ENCODE measurements at places on chromosomes 3 and 15.
A peak's percentile ranks its signal among the peaks of the same experiment; 100 is the strongest.

DNA sequence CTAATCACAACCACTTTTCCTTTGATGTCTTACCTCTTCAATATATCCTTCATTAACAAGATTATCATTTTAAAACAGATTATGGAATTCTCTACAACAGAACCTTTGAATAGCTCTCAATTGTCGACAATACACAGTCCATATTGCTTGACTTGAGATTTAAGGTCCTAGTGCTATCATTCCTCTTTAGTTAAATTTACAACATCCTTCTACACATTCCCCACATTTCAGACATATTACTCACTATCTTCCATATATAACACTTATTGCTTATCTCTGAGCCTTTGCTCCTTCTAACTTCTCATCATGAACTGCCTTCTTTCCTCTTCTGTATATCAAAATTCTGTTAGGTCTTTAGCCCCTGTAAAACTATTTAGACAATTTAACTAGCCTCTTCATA lies 247.0 kb downstream of the STXBP5L start:
- no peak for DNase-seq

- no peak for DNase-seq
These were observed 882 bp downstream of the JMJD7 start for GRCh38 chr15:41828807-41829141.

DNA sequence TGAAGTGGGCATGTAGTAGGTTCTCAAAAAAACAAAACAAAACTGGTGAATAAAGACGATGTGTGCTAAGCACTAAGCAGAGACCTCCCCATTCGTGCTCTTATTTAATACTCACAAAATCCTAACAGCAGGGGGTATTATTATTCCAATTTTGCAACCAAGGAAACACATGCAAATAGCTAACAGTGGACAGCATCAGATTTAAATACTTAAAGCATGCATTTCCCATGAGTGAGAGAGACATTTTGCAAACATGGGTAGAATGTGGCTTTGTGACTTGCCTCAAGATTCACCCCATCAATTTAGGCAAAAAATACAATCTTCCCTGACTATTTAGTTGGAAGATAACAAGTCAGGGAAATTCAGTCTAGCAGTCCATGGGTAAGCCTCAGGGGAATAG lies 946.2 kb upstream of the CFAP20DC start:
- DNase-seq, result no peak

- DNase-seq, result no peak
These were observed 45.4 kb downstream of the HEG1 start for GRCh38 chr3:125010393-125010792.

DNA sequence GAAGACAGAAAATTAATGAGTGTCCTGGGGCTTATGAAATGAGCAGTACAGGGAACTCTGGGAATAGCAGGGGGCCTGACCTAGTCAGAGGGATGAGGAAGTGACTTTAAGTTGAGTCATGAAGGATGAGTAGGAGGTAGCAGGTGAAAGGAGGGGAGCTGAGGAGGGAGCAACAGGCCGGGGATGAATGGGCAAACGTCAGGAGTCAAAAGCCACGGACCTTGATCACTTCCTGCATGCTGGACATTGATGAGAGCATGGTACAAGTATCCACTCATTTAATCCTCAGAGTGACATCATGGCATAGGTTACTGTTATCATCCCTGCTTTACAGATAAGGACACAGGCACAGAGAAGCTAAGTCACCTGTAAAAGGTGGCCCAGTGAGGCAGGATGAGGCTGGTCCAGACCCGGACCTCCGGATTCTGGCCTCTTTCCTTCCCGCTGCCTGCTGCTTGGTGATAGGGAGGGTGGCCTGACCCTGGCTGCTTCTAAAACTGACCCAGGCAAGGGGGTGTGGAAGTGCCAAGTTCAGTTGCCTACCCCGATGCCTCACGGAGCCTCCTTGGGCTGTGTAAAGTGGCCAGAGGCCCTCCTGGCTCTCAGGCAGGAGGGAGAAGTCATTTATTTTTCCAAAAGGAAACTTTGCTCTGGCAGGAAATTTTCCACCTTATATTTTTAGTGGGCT lies 7.6 kb downstream of the CORO2B start:
- no peak for DNase-seq

DNA sequence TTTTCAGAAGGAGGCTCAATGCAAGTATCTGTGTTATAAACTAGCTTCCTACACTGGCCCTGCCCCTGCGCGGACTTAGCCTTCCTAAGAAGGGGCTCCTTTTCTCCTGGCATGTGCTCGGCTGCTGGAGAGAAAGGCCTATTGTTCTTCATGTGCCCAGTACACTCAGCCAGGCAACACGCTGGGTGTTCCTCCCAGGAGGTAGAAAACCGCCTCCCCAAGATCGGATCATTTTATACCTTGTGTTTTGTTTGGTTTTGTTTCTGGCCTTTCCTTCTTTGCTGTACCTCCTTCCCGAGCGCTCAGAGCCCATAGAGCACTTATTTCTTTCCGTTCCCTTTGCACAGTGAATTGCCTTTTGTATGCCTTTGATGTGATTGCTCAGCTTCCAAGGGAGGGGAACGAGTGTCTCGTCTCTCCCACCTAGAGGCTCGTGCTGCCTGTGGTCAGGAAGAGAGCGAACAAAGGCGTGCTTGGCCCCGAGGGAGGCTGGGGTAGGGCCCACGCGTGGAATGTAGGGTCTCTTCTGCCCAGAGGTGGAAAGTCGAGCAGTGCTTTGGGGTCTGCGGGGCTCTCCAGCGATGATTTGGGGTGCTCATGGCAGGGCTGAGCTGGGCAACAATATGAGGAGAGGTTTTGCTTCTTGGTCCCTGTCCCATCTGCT lies 30.0 kb downstream of the CCNL1 start:
- peak; percentile 46 for DNase-seq

Data from NCI-H345 (cell line).